Renal pelvis (tissue), 12 donors: ENCODE measurements at places on chromosomes 6 and 20. TPM values are rescaled to one million over a fixed set of nuclear protein-coding genes. Genes with fewer than 3 reads are reported as not detected.

Gene CNBD2
- polyA plus RNA-seq = 1.0 TPM

Gene SLC22A16
- polyA plus RNA-seq = 0.99 TPM

Gene PACRG
- 14.8 TPM for polyA plus RNA-seq

Gene TSBP1
- 0.74 TPM for polyA plus RNA-seq

Gene RALGAPB
- polyA plus RNA-seq = 31.3 TPM

Gene KCTD20
- polyA plus RNA-seq = 49.5 TPM

Gene C6orf58
- 0.52 TPM for polyA plus RNA-seq

Gene UBD
- 1.1 TPM for polyA plus RNA-seq

GRCh38 chr6:167424060-167424673, 99.3 kb downstream of the TTLL2 start:
- no peak for DNase-seq

GRCh38 chr6:17705428-17705777, 1.3 kb downstream of the NUP153 start:
- DNase-seq = peak; percentile 61

DNA sequence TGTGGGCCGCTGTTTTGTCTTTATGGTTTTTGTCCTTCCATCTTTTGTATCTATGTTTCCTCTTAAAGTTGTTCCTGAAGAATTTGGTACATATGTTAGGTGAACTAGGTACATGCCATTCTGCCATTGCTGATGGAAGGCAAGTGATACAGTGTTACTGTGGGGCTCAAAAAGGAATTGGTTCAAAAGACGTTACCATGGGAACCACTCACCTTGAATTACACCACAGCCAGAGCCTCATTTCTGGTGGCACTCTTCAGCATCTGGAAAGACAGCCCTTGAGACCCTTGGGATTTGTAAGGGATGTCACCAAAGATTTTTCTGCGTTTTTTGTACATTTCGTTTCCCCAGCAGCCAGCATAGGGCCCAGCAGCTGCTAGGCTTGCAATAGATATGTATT, 31.9 kb downstream of the TMEM181 start:
- no peak for DNase-seq

GRCh38 chr6:44554861-44555260, 167.4 kb downstream of the CDC5L start:
- no peak for DNase-seq

GRCh38 chr20:25007491-25008305, 15.1 kb upstream of the APMAP start:
- DNase-seq = no peak

DNA sequence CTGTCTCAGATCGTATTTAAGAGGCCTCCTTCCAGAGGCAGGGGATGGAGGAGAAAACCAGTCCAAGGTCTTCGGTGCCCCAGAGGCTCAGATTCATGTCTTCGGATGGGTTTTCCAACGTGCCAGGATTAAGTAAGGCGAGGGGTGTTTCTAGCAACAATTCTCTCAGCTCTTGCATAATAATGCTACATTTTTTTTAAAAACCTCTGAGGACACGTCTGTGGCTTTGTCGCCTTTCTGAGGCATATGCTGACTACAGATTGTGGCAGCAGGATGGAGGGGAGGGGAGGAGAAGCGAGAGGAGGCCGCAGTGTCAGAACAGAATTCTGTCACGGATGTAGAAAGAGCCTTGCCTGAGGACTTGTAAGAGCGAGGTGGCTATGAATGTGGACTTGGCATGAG, 17.7 kb upstream of the CCDC167 start:
- no peak for DNase-seq

GRCh38 chr6:1363729-1364572, 25.4 kb upstream of the FOXF2 start:
- DNase-seq = no peak

- no peak for DNase-seq
Measured at GRCh38 chr6:122653094-122653493, 42.9 kb downstream of the PKIB start.

DNA sequence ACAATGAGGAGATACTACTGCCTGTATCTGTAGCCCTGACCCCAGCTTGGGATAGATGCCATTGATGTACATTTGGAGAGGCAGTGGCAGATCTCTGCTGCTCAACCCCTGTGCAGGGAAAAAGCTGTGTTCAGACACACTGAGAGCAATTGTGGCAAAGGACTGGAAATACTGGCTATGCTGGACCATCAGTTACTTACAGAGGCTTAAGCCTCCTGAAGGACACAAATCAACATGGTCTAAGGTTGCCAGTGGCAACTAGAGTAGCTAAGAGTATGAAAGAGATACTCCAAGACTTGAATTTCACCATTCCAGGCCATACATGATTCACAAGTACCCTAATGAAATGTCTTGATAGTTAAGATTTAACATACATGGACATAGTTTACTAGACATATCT, 32.4 kb upstream of the ENPP4 start:
- DNase-seq = no peak

- DNase-seq = no peak
Measured at GRCh38 chr20:19113343-19113930, 99.0 kb upstream of the SLC24A3 start.

DNA sequence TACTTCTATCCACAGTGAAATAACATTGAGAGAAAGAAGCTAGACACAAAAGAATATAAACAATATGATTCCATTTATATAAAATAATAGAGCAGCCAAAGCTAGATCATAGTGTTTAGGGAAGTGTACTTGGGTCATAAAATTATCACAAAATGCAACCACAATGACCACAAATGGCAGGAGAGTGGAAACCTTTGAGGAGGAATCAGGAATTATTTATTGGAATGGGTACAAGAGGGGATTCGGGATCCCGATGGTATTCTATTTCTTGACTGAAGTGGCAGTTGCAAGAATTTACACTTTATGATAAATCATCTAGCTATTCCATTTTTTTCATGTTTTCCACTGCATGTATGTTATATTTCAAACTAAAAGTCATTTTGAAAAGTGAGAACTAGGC, 76.1 kb downstream of the IPCEF1 start:
- no peak for DNase-seq

GRCh38 chr20:1034415-1034789, 32.3 kb upstream of the RSPO4 start:
- DNase-seq = no peak

DNA sequence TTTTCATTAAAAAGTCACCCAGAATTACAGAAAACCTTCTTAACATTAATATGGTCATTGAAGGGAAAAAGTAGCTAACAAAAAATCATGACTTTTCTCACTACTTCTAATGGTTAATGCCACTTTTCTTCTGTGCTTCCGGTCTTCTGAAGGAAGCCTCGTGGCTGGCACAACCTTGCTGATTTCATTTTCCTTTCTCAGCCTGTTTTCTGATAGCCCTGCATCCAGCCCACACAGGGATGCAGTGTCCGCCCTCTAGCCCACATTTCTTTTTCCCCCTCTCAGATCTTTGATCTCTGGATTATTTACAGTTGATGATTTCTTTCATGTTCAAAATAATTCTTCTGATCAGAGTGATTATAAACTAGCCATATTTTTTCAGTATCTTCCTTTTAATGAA, 655.4 kb upstream of the EPHA7 start:
- no peak for DNase-seq

- DNase-seq = no peak
Measured at GRCh38 chr6:38021571-38021970, 202.0 kb downstream of the ZFAND3 start.

DNA sequence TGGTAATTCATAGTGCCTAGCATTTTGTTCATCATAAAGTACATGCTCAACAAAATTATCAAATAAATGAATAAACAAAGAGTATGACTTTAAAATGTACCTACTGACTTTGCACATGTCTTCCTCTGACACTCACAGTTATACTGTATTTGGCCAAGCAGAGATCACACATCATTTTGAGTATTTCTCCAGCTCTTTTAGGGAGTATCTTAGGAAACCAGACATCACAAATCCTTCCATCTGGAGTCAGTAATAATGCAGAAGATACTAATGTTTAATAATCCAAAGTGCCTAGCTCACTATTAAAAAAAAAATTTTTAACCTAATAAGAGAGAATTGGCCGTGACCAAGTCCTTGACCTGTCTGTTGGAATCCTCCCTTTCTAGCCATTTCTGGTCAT, 154.6 kb downstream of the ZNF217 start:
- no peak for DNase-seq

DNA sequence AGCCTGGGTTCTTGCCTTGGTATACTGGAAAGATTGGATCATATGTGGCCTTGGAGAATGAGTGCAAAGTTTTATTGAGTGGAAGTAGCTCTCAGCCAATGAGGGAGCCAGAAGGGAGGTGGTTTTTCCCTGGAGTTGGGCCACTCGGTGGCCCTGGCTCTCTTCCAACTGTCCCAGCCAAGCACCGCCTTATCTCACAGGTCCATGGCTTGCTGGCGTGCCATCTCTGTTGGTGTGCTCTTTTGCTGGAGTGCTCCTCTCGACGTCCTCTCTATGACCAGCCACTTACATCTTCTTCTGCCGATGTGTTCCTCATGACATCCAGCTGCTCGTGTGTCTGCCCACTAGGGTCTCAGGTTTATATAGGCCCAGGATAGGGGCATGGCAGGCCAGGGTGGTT, 505.9 kb upstream of the SYNCRIP start:
- no peak for DNase-seq

- no peak for DNase-seq
Measured at GRCh38 chr6:108959972-108960582, 111.9 kb downstream of the ARMC2 start.

DNA sequence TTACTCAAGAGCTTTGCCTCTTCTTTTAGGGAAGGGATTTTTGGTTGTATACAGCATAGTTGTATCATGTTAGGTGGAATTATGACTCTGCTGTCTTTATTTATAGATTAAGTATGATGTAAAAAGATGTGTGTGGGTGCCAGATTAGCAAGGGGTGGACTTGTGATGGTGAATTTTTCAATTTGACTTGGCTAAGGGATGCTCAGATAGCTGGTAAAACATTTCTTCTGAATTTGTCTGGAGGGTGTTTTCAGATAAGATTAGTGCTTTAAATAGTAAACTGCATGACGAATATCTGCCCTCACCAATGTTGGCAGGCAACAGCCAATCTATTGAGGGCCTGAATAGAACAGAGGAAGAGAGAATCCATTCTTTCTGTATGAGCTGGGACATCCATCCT, 173.3 kb upstream of the TNFAIP3 start:
- DNase-seq = no peak

DNA sequence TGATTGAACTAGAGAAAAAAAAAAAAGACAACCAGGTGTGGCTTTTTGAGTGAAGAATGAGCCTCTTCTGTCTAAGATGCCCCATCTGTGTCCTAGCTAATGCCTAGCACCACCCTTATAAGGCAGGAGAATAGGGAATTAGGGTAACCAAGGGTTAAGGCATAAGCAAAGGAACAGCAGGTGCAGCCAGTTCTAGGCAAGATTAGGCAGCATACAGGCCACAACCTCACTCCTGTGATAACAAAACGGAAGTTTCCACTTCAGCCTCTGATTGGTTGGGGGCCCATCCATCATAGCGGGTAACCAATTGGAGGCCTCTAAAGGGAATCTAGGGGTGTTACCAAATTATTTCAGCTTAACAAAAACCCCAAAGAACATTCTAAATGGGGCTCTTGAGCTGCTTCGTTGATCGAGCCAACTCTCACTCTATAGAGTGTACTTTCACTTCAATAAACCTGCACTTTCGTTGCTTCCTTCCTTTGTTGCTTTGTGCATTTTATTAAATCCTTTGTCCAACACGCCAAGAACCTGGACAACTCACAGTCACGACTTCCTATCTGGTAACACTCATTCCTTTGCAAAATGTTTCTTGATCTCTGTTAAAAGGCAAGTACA, 61.9 kb upstream of the TAGAP start:
- no peak for DNase-seq

DNA sequence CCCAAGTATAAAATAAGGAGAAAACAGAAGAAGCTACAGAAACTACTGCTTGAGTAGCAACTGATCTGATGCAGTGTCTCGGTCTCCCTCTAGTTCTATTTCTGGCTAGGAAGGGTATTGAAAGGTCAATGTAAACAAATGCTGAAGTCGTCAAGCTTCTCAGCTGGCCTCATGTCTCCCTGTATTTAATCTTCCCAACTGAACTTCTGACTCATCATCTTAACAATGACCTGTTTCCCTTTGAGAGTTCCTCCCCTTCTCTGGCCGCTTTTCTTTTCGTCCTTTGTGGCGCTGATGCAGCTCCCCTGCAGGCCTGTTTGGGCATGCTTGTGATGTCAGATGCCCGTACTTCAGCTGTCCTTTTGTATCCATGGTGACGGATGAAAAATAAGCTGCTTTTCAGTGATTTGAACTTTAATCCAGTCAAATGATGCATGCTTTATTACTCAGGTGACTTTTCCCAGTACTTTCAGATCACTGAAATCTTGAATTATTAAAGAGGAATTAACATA, 7.8 kb upstream of the LCA5 start:
- DNase-seq = peak; percentile 89

- DNase-seq = peak; percentile 78
Measured at GRCh38 chr20:35463455-35464300, 8.3 kb downstream of the CEP250 start.

GRCh38 chr6:167157414-167157813, 366 bp downstream of the GPR31 start:
- no peak for DNase-seq

DNA sequence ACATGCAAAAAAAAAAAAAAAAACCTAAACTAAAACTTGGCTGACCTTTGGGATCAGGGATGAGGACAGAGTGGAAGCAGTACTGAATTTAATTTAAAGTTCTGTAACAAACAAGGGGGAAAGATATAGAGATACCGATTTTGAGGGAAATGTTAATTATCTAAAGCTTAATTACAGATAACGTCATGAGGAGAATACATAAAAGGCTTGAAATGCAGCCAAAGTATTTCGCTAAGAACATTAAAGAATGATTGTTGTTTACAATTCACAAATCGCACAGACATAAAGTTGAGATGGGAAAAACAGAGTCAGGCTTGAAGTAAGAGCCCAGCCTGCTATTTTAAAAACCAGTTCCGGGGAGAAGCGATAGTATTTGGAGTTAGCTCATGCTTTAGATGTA, 208.0 kb upstream of the SASH1 start:
- DNase-seq = peak; percentile 30

- no peak for DNase-seq
Measured at GRCh38 chr6:150967910-150968309, 102.4 kb downstream of the MTHFD1L start.

GRCh38 chr6:107576852-107577251, 86.9 kb downstream of the SOBP start:
- DNase-seq = no peak

GRCh38 chr6:137272403-137272802, 53.2 kb upstream of the IFNGR1 start:
- no peak for DNase-seq

GRCh38 chr20:57904314-57905105, 194.7 kb upstream of the PMEPA1 start:
- no peak for DNase-seq

GRCh38 chr20:60680554-60680953, 571.5 kb upstream of the CDH4 start:
- no peak for DNase-seq

GRCh38 chr6:154763650-154764049, 30.4 kb downstream of the SCAF8 start:
- no peak for DNase-seq
